GM23248 (cell line): ENCODE measurements at places on chromosomes 3 and 15. TPM values are rescaled to one million over a fixed set of nuclear protein-coding genes. Genes with fewer than 3 reads are reported as not detected.

The TLR9 gene
- 0.11 TPM in 1 of 2 replicates, not detected in the other for polyA plus RNA-seq

GRCh38 chr15:61831505-61831921 is 228.7 kb downstream of the VPS13C start:
- no peak for DNase-seq

- DNase-seq, result peak; percentile 3
Measured at GRCh38 chr15:38593524-38593923, 28.9 kb upstream of the RASGRP1 start.

DNA sequence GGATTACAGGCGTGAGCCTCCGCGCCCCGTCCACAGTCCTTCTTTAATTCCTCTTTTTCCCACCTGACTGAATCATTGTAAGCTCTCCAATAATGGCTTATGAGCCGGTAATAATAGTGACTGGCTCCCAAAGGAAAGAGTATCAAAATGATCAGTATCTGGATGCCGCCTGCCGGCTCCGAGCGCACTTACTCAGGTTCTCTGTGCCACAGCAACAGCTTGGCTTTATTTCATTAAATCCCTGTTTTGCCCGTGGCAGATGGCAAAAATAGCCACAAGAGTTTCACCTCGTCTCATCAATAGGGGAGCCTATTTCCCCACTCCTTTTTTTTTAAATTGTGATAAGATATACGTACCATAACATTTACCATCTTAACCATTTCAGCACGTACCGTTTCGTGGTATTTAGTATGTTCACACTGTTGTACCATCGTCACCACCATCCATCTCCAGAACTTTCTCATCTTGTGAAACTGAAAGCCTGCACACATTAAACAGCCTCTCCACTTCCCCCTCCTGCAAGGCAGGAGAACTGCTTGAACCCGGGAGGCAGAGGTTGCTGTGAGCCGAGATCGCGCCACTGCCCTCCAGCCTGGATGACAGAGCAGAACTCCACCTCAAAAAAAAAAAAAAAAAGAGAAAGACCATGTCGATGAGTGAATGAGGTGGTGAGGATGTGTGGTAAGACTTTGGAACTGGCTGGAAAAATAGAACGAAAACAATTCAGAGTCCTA is 80.7 kb upstream of the DLG1 start:
- DNase-seq, result no peak

DNA sequence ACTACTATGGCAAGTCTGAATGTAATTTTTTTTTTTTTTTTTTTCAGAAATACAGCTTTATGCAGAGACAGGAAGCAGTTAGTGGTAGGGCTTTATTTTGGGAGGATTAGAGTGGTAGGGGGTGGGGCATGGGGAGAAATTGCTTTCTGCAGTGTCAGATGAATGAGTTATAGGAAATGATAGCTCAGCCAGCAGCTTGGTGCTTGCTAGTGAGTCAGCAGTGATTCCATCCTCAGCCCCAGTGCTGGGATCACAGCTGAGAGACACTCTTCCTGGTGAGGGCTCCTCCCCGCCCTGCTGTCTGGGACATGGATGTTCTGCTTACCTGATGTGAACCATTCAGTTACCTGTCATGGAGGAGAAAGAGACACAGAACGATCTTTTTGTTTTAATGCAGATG is 39.6 kb downstream of the SEMA6D start:
- DNase-seq, result peak; percentile 92

The ASB14 gene
- 0.15 TPM in 2 replicates for polyA plus RNA-seq

The SERPINI2 gene
- not detected in 2 replicates for polyA plus RNA-seq

DNA sequence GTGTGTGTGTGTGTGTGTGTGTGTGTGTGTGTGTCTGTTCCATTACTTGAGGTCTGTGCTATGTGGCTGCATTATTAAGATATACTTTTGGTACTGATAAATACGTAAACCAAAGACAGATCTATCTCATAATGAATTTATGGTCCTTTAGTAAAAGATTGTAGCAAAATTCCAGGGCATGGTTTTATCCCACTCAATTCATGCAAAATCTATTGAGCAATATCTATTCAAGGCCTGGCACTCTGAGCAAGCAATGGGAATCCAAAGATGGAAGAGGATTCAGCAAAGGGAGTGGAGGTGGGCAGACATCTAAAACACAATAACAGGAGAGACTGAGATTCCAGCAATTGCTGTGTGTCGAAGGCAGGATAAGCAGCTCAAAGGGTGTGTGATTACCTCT is 86.8 kb downstream of the RFTN1 start:
- DNase-seq, result peak; percentile 30

DNA sequence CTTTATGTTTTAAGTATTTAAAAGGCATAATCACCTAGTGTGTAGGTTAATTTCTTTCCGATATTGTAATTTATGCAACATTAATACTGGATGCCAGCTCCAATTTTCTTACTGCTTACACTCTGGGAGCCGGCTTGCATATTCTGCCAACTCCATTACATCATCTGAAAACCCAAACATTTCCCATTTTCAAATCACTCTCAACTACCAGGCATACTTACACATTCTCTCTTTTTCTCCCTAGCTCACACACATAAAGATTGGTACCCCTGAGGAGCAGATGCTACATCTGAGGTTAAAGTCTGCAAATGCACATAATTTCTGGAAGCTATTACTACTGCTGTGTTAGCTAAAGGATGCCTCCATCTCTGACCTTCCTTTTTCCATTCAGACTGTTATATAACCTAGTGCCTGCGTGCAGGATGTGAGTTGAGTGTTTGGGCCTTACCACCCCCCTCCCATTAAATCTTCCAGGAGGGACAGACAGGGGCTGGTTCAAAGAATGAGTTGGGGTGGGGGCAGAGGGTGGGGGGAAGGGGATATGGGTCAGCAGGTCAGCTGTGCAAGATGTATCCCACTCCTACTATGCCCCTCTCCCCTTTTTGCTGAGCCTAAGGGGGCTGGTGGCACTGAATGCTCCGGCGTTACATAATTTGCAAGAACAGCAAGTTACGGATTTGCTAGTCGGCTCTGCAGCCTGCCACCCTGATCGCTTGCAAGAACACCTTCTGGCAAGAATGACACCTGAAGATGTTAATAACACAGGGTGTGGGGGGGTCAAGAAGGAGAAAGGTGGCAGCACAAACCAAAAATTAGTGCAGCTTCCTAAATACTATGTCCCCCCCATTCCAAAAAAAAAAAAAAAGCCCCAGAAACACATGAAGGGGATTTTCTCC is 2.5 kb downstream of the RORA start:
- DNase-seq, result peak; percentile 41

DNA sequence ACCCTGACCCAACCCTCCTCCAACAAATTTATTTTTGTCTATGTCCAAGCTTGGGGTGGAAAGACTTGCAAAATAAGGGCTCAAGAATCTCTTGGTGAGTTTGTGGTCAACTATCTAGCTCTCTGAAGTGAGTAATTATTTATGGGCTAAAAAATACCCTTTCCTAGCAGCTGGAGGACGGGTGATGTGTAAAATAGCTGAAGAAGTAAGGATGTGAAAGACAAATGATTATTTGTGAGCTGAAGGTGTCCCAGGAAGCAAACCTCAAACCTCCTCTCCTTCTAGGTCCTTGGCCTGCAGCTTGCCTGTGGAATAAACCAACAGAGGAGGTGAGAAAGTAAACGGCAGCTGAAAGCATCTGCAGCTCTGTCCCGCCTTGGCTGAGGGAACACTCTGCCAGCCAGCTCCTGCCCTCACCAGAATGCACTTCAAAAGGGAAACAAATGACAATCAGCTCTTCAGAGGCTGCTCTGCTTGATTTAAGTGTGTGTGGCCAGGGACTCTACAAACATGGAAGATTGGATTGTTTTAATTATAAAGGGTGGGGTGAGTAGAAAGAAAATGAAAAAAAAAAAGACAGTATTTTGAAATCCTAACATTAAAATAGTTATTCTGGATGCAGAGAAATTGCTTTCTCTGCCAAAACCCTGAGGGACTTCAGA is 60.3 kb downstream of the TM4SF4 start:
- peak; percentile 72 for DNase-seq

The MEIS2 gene
- 24.1 and 26.2 TPM in 2 replicates for polyA plus RNA-seq

The WNT5A gene
- polyA plus RNA-seq, result 74.0 and 76.1 TPM in 2 replicates

The RASL12 gene
- not detected in 2 replicates for polyA plus RNA-seq

GRCh38 chr3:125594581-125595011 is 701 bp downstream of the OSBPL11 start:
- DNase-seq, result peak; percentile 61

- DNase-seq, result no peak
Measured at GRCh38 chr3:66603151-66603611, 102.4 kb upstream of the LRIG1 start.

- DNase-seq, result peak; percentile 39
Measured at GRCh38 chr3:192888190-192888589, 29.5 kb downstream of the MB21D2 start.

DNA sequence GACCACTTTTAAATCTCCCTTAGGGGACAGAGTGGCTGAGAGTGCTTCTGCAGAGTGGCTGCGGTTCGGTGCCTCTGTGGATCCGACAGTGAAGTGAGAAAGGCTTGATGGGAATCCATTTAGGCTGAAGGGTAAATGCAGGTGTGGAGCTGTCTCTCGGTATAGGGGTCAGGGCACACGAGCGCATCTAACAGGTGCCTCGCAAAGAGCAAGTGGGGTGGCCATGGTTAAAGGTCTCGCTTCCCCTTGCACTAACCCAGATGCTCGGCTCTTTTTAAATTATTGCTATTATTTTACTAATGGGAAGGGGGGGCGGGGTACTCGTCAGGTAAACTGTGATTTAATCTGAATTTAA is 598 bp upstream of the GJD2 start:
- DNase-seq, result no peak

The SKOR1 gene
- polyA plus RNA-seq, result not detected in 2 replicates

The CMTM6 gene
- 78.6 and 82.9 TPM in 2 replicates for polyA plus RNA-seq

The CALML4 gene
- 0.54 and 1.1 TPM in 2 replicates for polyA plus RNA-seq

GRCh38 chr3:131711114-131711768 is 208.5 kb upstream of the MRPL3 start:
- no peak for DNase-seq

DNA sequence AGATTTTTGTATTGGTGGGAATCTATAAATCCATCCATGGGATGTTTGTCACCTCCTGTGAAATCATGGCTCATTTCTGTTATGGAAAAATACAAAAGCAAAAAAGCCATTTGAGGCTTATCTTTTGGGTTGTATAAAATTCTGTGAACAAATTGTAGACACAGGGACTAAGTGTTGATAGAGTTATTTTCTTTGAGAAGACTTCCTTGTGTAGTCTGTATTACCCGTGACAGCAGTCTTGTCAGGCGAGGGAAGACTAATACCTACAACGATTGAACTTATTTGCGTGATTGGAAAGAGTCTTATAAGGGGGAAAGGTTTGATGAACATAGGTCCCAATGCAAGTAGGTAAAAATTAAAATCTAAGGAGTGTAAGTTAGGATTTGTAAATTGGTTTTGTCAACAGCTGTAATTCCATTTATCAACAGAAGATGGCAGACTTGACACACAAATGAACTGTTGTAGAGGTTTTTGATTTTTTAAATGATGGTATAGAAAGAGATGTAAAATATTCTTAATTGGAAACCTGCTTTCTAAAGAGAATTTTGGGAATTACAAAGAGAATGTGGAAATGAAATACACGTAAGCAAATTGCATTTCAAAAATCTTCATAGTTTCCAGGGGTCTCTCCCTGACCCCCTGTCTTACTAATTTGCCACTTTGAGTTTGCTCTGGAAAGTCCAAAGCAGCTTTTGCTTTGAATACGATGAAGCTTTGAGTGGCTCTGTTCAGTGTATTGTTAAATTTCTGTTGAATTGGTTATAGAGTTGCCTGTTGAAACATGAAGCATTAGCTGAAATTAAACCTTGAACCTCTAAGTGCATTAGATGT is 33.2 kb downstream of the SLC25A26 start:
- peak; percentile 35 for DNase-seq

- DNase-seq, result no peak
Measured at GRCh38 chr3:78253860-78254259, 1214.0 kb downstream of the ROBO2 start.
